ENCODE measurements at places on chromosomes 11 and 22. TPM values are rescaled to one million over a fixed set of nuclear protein-coding genes. Genes with fewer than 3 reads are reported as not detected.

SHANK2 gene
- under 0.01 TPM for polyA plus RNA-seq

CTSF gene
- 17.1 TPM for polyA plus RNA-seq

LMNTD2 gene
- 0.41 TPM for polyA plus RNA-seq

BET1L gene
- 23.5 TPM for polyA plus RNA-seq

POU2AF2 gene
- polyA plus RNA-seq = not detected

OR8U1 gene
- polyA plus RNA-seq = not detected

NOX4 gene
- 1.8 TPM for polyA plus RNA-seq

NEFH gene
- 0.14 TPM for polyA plus RNA-seq

LRRN4CL gene
- 2.8 TPM for polyA plus RNA-seq

Measured in heart right ventricle (tissue), 16 donors.